ENCODE measurements at places on chromosomes 11 and 22.

DNA sequence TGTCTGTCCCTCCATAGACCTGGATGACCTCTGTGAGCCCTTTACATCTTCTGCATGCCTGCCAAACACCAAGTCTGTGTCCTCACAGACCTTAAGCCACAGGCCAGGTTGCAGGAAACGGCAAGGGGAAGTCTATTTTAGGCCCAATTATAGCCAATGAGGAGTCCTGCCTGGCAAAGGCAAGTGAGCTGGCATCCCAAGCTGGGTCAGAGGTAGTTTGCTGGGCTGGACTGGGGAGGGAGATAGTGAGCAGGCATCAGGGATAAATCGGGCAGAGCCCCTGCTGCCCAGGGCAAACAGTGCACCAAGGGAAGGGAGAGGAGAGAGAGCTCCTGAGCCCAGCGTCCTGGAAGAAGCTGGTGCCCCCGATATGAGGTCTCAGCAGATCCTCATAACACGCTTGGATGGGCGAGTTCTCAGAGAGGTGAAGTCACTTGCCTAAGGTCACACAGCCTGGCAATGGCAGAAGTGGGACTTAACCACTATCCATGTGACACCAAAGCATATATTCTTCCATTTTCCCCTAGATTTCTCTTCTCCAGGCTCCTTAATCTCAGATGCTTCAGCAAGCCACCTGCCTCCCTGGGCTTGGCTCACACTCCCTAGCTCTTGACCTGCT is 3.7 kb upstream of the RELT start:
- no peak for DNase-seq

GRCh38 chr11:64065141-64065465 is 29.4 kb downstream of the FLRT1 start:
- DNase-seq: no peak

DNA sequence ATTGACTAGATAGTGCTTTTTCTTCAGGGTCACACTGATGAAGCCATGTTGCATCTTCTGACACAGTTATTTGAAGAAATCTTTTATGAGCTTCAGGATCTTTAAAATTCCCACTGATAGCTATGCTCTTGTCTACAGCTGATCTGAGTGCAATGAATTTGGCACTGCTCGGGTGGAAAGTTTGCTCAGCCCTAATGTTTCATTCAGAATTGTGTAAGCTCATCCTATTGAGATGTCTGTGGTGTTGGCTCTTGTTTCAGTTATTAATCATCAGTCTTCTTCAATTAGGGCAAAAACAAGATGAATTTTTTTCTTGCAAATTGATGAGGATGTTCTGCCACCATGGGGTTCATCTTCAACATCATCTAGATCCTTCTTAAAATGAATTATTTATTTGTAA is 1387.0 kb upstream of the RAG2 start:
- DNase-seq: no peak

- DNase-seq: no peak
Measured at GRCh38 chr11:47786373-47786772, 19.2 kb upstream of the FNBP4 start.

- no peak for DNase-seq
Measured at GRCh38 chr22:41479671-41480396, 10.9 kb downstream of the ACO2 start.

- DNase-seq: no peak
Measured at GRCh38 chr11:128415539-128415938, 171.8 kb downstream of the ETS1 start.

GRCh38 chr11:64586366-64586765 is 4.7 kb upstream of the SLC22A12 start:
- DNase-seq: no peak

GRCh38 chr22:25746012-25746373 is 4.0 kb downstream of the MYO18B start:
- DNase-seq: no peak

DNA sequence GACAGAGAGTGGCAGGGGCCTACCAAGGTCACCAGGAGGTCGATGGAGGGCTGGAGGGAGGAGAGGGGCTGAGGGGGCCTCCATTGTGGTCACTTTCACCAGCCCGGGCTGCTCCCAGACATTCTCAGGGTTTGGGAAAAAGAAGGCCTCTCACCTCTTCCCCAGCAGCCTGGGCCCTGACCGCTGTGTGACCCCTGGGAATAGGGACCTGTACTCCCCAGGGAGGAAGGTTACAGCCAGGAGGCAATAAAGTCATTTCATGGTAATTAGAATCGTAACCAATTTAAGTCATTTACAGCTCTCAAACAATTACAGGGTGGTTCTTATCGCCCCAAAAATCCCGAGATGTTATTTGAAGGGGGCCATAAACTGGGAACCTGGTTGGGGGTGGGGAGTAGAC is 37.8 kb downstream of the ISX start:
- DNase-seq: no peak

DNA sequence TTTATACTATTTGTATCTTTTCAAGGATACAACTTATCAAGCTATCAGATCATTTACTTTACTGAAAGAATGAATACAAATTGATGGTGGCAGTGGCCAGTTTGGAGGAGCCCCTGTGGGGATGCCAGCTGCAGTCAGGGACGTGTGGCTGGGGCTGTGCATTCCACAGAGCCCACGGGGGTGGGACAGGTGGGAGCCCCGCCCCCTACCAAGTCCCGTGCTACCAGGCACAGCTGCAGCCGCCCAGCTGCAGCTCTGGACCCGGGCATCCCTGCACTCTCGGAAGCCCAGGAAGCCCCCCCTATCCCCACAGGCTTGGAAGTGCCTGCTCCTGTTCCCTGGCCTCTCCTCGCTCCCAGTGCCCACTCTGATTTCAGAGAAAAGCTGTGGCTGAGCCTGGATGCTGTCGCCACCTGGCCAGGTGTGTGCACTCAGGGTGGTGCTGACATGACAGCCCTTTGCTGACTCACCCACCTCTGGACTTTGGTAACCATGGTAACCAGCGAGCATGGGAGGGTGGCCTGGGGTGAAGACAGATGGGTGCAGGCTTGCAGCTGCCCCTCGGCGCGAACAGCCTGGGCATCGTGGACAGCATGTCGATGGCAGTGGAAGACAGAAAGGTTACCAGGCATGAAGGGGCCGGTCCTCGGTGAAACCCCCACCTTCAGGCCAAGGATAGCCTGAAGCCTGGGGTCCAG is 138.1 kb downstream of the SBF2 start:
- DNase-seq: no peak

DNA sequence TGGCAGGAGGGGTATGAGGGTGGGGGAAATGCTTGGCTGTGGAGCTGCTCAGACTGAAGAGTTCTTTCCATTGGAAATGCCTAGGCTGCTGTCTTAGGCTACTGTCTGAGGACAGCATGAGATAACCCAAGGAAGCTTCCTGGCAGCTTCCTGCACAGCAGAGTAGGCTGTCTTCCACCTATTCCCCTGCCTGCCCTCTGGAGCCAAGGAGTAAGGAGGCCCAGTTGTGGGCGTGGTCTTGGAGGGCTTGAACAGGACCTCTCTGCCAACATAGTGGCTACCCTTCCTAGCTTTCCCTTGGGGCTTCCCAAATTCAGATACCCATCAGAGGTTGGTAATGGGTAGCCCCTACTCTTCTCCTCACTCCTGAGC is 25.9 kb downstream of the PHLDB1 start:
- no peak for DNase-seq

DNA sequence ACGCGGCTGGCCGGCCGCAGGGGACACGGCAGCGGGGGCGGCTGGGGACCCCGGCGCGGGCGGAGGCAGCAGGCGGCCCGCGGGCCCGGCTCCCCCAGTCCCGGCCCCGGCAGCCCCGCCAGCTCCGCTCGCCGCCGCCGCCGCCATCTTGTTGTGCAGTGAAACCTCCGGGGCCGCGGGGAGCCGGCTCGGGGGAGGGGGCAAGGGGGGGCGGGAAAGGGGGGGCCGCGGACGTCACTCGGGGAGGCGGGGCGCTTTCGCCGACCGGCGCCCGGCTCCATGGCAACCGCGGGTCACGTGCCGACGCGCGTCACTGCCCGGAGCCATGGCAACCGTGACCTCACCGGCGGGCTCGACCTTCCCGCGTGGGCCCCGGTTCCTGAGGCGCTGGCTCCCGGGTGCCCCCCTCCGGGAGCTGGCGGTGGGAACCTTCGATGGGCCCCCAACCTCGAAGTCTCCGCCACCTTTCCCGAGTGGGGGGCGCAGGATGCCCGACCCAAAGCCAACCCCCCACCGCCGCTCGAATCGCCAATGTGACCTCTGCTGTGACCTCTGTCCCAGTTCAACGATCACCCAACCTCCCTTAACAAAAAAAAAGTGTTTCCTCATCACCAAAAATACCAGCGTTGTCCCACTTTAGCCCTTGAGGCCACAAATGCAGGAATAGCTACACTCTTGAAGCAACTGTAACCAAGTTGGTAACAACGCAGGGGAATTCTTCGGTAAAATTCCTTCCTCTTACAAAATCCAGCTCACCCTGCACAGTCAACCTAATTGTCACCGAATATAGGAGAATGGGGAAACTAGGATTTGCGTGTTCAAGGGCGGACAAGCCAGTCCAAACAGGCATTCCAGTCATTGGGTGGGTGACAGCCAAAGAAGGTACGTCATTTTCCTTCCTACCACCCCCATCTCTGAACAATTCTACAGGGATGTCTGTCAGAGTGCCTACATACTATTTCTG is at the start of gene SIK3:
Gene SIK3 (minus strand): TSS at position 160 of the 964 bp plus-strand sequence. CDS start 13 bp downstream, at position 147.
- DNase-seq: peak; percentile 96
